ENCODE measurements at places on chromosomes 5 and 9.

- no peak for DNase-seq
Observed at GRCh38 chr9:83574482-83574881, 36.3 kb upstream of the FRMD3 start.

GRCh38 chr9:104386425-104387069 is 117.5 kb upstream of the OR13F1 start:
- no peak for DNase-seq

DNA sequence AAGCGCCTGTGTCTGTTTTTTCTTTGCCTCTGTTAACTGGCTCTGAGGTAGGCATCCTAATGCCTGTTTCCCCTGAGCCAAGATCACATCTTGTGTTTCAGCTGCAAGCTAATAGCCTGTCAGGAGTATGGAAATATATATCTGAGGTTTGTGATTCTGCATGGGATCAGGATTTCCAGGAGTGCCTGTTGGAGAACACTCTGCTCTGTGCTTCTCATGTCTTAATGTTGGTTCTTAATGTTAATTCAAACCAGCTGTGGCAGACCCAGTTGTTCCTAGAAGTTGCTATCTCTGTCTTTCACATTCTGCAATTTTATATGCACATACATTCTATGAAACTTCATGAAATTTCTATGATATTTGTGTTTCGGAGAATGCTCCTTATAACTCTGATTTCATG is 72.1 kb downstream of the PGM5 start:
- DNase-seq, result no peak

DNA sequence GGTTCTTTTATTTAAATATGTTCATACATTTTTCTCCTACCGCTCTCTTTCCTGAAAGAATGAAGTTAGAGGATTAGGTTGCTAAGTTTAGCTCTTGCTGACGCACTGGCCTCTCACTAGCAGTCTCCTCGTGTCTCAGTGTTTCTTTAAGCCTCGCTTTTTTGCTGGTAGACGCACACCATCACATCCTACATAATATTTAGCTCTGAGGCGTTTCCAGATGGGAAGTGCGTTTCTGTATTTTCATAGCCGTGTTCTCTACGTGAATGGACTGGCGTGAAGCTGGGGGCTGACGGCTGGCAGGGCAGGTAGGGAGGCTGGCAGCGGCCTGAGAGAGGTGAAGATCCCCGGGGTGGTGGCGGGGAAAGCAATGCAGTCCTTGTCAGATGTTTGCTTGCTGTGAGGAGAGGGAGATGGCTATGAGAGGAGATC is 79.2 kb upstream of the SPRY4 start:
- no peak for DNase-seq

- no peak for DNase-seq
Observed at GRCh38 chr9:114785866-114786650, 19.8 kb downstream of the TNFSF15 start.

- no peak for DNase-seq
Observed at GRCh38 chr5:2651116-2651515, 100.4 kb downstream of the IRX2 start.

Data from cortex of kidney (tissue), 1 donor.